ENCODE measurements at places on chromosomes 6 and 20.
A peak's percentile ranks its signal among the peaks of the same experiment; 100 is the strongest.

DNA sequence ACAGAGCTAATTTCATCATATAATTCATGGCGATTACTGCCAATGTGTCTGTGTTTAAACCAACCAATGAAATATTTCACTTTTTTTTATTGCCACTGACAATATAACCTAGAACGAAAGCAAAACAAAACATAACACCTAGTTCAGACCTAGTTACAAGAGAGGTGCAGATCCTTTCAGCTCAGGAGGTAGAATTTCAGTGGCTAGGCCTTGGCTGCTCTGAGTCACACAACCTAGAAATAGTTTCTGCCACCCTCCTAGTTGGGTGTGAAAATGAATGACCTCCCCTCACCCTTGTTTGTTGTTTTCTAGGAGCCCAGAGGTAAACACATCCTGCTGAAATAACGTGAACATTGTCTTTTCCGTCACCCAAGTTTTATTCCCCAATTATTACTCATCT lies 356.3 kb downstream of the HTR1B start:
- no peak for DNase-seq

GRCh38 chr20:57666106-57666833 lies 43.5 kb downstream of the PMEPA1 start:
- DNase-seq = no peak

GRCh38 chr20:50689864-50690649 lies 1.3 kb downstream of the RIPOR3 start:
- no peak for DNase-seq

GRCh38 chr6:166004471-166004870 lies 163.2 kb downstream of the TBXT start:
- DNase-seq = no peak

GRCh38 chr6:151172751-151173150 lies 67.0 kb upstream of the AKAP12 start:
- DNase-seq = no peak

DNA sequence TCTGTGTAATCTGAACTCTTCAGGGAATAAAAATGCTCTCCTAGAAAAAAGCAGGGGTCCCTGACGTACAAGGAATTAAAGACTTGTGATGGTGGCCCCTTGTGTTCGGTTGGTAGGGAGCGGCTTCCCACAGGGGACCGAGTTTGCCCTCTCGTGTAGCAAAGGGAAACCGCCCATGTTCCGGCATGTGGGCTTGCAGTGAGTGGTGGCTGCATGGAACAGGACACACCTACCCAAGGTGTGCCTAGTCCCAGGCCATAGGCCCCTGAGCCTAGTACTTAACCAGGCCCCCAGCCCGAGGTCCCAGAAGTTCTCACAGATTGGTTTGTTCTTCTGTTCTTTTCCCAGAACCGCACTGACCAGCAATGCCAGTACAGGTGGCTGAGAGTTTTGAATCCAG lies 15.5 kb downstream of the MYBL2 start:
- no peak for DNase-seq

DNA sequence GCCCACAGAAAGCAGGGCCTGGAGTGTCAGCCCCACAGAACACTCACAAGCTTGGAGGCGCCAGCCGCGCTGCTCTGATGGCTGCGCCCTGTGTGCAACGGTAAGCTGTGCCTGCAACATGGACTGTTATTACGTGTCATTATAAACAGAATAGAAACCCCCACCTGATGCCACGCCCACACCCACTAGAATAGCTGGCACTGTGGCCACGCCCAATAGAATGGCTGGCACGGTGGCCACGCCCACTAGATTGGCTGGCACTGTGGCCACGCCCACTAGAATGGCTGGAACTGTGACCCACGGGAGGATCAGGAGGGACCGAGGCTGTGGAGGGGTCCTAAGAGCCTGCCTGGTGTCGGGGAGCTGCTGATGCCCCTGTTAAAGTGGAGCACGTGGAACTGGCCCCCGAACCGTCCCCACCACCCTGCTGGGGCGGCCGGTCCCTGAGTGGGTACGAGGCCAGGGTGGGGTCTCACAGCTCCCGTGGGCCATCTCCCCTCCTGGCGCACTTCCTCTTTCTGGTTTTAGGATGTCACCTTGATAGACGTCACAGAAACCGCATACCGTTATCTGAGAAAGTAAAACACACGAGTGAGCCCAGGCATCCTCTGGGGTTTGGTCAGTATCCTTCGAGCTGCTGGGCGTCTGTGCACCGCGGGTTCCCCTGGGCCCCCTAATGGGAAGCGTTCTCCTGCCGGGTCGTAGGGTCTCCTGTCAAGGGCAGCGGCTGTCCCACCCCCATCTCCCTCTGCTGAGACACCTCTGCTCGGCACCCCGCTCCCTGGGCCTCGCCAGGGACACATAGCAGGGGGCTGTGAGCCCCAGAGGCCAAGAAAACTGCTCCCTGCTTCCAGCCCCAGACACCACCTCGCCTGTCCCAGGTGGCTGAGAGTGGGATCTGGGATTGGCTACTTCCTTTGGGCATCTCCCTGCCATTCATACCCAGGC lies 25.4 kb downstream of the SLC17A9 start:
- no peak for DNase-seq

- no peak for DNase-seq
Measured at GRCh38 chr6:41732591-41733359, 2.6 kb downstream of the TFEB start.

GRCh38 chr6:12356983-12357972 lies 67.1 kb downstream of the EDN1 start:
- no peak for DNase-seq

GRCh38 chr6:85670573-85670972 lies 27.9 kb upstream of the SYNCRIP start:
- no peak for DNase-seq

GRCh38 chr6:108689272-108690161 lies 128.8 kb downstream of the FOXO3 start:
- DNase-seq = no peak

- no peak for DNase-seq
Measured at GRCh38 chr6:148878683-148879082, 131.9 kb downstream of the UST start.

DNA sequence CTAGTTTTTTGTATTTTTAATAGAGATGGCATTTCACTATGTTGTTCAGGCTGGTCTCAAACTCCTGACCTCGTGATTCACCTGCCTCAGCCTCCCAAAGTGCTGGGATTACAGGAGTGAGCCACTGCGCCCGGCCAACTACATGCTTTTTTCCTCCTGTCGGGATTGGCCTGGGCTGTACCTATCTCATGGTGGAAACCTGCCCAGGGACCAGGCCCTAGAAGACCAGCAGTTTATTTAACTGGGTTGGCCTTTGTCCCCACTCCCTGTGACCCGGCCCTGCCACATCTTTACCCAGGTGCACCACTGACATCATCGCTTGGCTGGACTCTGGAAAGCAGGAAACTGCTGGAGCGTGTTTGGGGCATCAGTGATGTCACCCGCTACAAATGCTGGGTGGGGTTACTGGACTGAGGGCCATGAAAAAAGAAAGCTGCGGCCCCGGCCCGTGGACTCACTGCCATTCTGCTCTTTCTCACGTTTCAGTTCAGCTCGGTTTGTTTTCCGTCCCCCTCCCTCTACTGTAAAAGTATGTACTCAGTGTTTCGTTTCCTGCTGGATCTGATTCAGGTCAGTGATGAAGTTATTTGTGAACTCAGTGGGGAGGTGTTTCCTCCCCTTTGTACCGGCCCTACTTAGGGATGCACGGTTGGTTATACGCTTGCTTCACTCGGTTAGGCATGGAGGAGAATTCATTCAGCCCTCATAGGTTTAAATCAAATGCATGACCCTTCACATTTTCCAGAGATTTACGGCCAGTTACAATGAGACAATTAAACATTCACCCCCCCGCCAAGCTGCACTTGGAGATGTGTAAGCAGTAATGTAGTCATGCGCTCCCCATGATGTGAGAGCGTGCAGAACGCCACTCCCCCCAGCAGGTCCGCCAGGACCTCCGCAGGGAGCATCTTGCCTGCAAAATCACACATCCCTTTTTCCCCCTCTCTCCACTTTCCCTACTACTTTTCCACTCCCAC lies 179.3 kb downstream of the MTHFD1L start:
- DNase-seq = peak; percentile 87

DNA sequence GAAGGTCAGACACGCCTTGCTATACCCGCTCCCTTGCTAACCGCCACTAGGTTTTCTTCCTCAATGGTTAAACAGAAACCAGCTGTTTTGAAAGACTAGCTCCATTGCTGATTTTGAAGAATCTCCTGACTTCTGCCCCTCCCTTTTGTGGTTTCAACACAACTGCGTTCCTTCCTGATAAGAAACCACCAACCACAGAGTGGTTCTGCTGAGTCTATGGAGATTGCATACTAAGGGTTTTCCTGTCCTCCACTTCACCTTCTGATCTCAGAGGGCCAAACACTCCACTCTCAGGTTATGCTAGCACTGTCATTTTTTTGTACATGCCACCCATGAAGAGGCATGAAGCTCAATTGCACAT lies 207.9 kb downstream of the MYLK4 start:
- no peak for DNase-seq

GRCh38 chr6:123316733-123317323 lies 319.9 kb downstream of the TRDN start:
- no peak for DNase-seq

GRCh38 chr6:133392015-133392414 lies 150.9 kb downstream of the EYA4 start:
- DNase-seq = no peak

DNA sequence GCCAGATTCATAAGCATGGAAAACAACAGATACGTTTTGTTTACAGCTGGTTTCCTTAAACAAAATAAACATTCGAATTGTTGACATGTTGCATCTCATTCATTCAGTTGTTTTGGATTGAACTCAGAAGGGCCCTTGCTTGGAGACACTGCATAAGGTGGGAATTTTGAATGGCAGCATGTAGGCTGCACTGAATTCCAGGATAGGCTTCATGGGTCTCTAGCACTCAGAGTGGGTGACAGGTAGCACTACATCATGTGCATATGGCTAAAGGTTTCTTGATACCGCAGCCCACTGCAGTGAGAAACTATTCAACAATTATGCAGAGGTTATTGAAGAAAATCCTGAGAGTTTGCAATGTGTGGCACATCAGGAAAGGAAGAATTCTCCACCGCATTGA lies 1.6 kb downstream of the BEND6 start:
- DNase-seq = no peak

GRCh38 chr20:59483481-59483880 lies 120.9 kb upstream of the PHACTR3 start:
- DNase-seq = no peak

DNA sequence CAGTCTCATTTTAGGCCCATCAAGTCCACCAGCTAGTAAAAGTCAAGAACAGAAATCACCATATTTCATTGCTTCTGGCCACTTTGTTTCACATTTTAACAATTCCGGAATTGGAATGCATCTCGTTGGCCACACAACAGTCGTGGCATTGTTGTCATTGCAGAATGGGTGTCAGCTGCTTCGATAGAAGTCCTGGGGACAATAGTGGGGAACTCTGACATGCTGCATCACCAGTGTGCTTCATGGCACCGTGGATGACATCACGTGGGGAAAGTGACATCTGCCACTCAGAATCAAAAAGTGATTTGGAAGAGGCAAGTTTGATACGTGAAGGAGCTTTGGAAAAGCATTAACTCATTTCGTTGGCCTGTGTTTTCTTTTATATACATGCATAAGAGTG lies 43.8 kb upstream of the XRN2 start:
- DNase-seq = no peak

DNA sequence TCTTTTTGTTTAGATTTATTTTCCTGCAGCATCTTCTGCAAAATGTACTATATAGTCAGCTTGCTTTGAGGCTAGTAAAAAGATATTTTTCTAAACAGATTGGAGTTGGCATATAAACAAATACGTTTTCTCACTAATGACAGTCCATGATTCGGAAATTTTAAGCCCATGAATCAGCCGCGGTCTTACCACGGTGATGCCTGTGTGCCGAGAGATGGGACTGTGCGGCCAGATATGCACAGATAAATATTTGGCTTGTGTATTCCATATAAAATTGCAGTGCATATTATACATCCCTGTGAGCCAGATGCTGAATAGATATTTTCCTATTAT lies 3.2 kb downstream of the FOXC1 start:
- no peak for DNase-seq

Data from smooth muscle cell of the brain vasculature (primary cell).